Left ventricle myocardium inferior (tissue), 1 donor: ENCODE measurements at places on chromosomes 7 and 10. TPM values are rescaled to one million over a fixed set of nuclear protein-coding genes. Genes with fewer than 3 reads are reported as not detected.

Gene ADAP1
- total RNA-seq: 8.4 TPM

Gene HOXA1
- total RNA-seq: not detected

DNA sequence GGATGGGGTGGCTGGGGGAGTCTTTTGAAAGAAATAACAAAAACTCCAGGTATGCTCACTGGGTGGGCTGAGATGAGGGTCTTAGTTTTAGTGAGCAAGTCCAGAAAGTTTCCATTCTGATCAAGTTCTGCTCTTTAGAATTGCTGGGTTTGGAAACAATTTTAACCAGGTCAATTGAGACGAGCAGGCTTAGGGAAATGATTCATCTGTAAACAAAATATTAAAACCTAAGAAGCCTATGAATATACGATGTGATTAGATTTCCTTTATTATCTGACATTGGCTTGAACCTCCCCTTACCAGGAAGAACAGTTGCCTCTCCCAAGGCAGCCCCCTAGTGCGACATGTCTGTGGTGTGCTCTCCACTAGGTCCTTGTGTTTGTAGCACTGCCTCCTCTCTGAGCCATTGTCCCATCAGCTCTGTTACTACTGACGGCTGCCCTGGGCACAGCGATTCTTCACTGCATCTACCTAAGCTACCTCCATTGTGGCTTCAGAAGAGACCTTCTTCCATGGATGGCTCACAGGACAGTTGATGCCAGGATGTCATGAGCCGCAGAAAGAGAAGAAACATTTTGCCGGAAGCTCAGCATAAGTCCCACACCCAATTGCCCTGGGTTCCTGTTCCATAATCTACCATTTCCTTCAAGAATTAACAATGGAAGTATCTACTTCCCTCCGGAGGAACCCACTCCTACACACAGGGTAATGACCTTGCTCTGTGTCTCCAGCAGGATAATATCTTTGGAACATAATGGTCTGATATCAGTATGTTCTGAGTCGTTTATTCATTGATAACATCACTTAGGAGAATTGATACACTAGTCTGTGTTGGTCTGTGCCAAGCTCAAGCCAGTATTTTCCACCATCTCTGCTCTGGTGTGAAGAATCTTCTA is 95.1 kb upstream of the ITGB1 start:
- peak overlapping the region; percentile 49 for H3K27ac ChIP-seq
- H3K4me1 ChIP-seq: peaks cover 17% of the 10 kb centered on the region
- peaks cover 4% of the 10 kb centered on the region for H3K27me3 ChIP-seq
- no peak for DNase-seq
- no peak overlapping the region for H3K4me3 ChIP-seq

DNA sequence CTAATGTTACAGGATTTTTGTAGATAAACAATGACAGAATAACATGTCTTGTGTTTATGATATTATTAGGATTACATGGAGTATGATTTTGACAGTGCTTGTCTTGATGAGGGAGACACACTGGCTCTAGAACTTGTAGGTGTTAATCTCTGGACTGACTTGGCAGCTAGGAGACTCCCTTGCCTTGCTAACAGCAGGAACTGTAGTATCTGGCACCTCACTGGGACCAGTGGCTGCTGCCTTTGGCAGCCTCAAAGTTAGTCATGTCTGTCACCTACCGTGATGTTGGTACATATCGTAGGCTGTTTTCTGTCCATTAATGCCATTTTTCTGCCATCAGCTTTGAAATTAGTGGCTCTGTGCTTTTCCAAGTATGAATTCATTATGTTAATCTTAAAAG is 261.5 kb downstream of the CDK14 start:
- H3K4me3 ChIP-seq: no peak overlapping the region
- no peaks in the 10 kb centered on the region for H3K36me3 ChIP-seq
- no peak for DNase-seq
- H3K27me3 ChIP-seq: no peaks in the 10 kb centered on the region

DNA sequence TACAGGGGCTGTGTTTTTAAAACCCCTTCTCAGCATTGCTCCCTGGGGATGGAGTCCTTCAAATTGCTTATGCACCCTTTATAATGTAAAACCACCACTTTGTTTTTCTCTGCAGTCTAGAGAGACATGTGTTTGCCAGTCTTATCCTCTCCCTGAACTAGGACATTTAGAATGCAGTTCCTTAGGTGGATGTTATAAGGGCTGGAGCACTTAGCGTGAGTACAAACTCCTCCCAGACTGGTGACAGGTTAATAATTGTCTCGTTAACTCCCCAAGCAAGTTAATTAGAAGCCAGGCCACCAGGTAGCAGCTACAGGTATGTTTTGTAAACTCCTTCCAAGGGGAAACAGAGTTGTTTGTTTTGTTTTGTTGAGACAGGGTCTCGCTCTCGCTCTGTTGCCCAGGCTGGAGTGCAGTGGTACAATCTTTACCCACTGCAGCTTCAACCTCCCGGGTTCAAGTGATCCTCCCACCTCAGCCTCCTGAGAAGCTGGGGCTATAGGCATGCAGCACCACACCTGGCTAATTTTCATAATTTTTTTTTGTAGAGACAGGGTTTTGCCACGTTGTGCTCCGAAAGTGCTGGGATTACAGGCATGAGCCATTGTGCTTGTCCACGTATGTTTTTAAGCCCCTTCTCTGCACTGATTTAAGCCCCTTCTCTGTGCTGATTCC is 100.2 kb downstream of the FAM107B start:
- no peak for DNase-seq
- no peaks in the 10 kb centered on the region for H3K36me3 ChIP-seq
- no peaks in the 10 kb centered on the region for H3K4me1 ChIP-seq
- peaks cover 6% of the 10 kb centered on the region for H3K27me3 ChIP-seq
- H3K27ac ChIP-seq: no peak overlapping the region
